NCI-H1417 (cell line): ENCODE measurements at places on chromosomes 3 and 15.

- no peak for DNase-seq
These were observed 464.1 kb upstream of the ARHGEF26 start for GRCh38 chr3:153657046-153657445.

- no peak for DNase-seq
These were observed 774.8 kb upstream of the EPHA6 start for GRCh38 chr3:96039632-96040031.

DNA sequence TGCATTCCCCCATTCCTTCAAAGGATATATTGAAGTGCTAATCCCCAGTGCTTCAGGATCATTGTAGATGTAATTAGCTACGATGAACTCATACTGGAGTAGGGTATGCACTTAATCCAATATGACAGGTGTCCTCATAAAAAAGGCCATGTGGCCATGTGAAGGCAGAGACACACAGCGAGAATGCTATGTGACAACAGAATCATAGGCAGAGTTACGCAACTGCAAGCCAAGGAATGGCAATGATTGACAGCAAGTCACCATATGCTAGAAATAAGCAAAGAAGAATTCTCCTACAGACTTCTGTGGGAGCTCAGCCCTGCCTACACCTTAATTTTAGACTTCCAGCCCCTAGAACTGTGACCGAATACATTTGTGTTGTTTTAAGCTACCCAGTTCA lies 875.6 kb upstream of the ROBO1 start:
- no peak for DNase-seq

DNA sequence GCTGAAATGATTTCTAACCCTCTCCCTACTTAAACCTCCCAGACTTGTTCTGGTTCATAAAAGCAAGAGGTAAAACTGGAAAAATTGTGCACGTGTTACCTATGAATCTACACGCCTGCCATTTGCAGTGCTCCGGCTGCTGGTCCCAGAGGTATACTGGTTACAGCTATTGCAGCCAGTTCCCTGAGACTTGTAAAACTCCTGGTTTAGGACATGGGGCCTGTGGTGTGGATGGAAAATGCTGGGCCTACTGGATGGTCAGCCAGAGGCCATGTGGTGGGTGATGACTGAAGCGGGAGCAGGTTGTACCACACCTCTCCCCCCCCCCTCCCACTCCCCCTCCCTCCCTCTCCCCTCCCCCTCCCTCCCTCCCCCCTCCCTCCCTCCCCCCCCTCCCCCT lies 45.0 kb downstream of the SENP2 start:
- no peak for DNase-seq

- DNase-seq: no peak
These were observed 59.5 kb downstream of the SLC25A26 start for GRCh38 chr3:66280304-66280703.
